ENCODE measurements at places on chromosomes 7 and 10.

DNA sequence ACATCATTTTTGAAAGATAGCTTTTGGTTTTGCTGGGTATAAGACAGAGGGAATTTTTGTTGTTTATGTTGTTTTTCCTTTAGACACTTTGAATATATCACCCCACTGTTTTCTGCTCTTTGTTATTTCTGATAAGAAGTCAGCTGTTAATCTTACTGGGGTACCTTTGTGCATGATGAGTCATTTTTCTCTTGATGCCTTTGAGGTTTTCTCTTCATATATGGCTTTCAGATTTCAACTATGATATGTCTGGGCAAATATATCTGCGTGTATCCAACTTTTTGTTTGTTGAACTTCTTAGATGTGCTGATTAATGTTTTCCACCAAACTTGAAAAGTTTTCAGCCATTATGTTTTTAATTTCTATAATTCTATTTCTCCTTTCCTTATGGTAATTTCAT lies 208.6 kb upstream of the TMEM72 start:
- no peak for DNase-seq

DNA sequence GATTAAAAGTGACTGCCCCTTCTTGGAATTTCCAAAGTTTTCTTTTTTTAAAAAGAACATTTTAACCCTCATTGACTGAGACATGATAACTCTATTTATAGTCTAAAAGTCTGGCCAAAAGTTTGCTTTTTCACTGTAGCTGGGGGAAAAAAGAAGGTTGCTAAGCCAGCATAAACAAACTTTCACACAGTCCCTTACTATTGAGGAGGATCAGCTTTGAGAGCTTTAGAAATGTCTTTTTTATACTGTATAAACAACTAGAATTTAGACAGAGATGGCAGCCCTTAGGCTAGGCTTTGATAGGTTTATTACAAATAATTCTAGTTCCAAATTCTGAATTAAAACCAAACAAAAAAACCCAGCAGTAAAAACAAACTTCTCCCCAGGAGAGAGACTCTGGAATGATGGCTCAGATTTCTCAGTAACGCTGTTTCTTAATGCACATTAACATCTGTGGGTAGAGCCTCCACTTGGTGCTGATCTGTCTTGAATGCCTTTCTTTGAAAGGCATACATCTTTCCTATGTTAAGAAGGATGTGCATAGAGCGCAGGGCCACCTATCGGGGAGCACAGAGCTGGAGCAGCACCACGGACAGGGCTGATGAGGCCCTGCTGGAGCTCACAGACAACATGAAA lies 100.9 kb upstream of the PDLIM1 start:
- DNase-seq, result peak; percentile 49

DNA sequence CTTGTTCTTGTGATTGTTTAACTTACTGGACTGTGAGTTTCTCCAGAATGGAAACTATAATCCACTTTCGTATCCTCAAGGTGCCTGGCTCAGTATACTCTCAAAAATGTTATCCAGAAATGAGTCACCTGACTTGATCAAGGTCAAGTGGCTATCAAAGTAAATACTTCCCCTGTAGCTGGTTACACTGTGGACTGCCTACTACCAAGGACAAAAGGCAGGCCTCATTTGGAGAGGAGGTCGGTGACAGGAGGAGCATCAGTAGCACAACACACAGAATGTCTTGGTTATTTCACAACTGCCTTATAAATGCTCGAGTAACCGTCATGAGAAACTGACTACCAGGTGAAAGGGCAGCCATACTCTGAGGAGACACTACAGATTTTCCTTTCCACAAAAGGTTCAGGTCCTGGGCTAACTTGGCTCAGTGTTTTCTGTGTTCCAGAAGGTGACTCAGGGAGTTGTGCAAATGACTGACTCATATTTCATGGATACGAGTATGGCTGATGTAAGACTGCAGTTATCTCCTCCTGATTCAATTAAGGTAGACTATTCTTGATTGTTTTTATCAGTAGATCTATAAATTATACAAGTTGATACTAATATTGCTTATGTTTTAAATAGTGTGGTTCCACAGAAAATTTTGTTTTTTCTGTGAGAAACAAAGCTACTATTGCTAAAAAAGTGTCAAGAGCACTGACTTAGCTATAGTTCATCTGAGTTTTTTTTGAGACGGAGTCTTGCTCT lies 4.2 kb upstream of the CCNY start:
- DNase-seq, result peak; percentile 80

- no peak for DNase-seq
Measured at GRCh38 chr10:1530871-1531517, 206.3 kb downstream of the ADARB2 start.

DNA sequence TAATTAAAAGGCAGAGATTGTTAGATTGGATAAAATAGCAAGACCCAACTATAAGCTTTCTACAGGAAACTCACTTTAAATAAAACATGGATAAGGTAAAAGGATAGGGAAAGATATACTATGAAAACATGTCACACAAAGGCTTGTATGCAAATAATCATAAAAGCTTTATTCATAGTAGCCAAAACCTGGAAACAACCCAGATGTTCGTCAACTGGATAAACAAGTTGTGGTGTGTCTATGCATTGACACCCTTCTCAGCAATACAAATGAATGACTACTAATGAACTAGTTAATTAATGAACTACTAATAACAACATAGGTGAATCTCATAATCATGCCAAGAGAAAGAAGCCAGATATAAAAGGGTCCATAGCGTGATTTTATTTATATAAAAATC lies 37.7 kb upstream of the OIT3 start:
- no peak for DNase-seq

- DNase-seq, result no peak
Measured at GRCh38 chr10:51924359-51924758, 225.0 kb upstream of the CSTF2T start.

GRCh38 chr10:31147210-31147608 lies 115.5 kb upstream of the ZNF438 start:
- peak; percentile 42 for DNase-seq

DNA sequence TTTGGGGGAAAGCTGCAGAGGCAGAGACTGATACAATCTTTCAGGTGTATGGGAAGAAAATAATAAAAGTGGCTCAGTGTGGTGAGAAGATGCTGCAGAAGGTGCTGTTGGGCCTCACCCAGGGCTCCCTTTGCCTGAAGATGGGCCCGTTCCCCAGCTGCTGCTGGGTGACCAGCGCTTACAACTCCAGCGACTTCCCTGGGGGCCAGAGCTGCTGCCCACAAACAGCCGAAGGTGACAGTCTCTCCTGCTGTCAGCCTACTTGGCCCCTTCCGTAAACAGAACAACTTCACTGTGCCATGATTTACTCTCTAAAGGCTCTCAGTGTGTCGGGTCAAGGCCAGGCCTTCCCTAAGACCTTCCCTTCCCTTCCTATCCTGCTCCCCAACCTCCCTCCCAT lies 93.6 kb upstream of the PCBD1 start:
- no peak for DNase-seq

DNA sequence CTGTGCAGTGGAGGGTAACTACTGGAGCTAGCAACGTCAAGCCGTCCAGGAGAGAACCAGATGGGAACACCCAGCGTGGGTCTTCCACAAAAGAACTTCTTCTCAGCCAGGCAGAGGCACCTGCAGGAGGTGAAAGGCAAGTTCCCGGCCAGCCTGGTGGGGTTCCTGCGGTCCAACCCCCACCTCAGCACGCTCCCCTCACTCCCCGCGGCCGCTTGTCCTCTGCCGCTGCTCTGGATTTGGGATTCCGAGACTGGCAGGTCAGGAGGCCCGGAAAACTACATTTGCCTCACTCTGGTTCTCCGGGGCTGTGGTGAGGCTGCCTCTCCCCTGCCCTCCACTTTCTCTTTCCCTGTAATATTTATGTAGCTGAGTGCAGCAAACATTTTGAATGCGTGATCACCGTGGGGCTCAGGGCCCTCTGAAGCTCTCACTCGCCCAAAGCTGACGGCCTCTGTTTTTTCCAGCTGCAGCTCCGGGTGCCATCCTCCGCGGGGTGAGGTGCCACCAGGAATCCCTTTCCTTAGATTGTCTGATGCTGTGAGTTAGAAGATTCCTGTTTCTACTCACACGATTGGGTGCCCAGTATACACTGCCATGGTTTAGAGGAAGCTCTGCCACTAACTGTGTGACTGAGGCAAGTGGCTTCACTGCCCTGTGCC lies 366.9 kb downstream of the DNAJB6 start:
- no peak for DNase-seq

GRCh38 chr7:3486841-3487240 lies 185.8 kb downstream of the SDK1 start:
- no peak for DNase-seq

- no peak for DNase-seq
Measured at GRCh38 chr10:132994185-132994796, 51.9 kb upstream of the CFAP46 start.

- no peak for DNase-seq
Measured at GRCh38 chr7:53111031-53111430, 75.6 kb downstream of the POM121L12 start.
